ENCODE measurements at places on chromosomes 16 and 17.

DNA sequence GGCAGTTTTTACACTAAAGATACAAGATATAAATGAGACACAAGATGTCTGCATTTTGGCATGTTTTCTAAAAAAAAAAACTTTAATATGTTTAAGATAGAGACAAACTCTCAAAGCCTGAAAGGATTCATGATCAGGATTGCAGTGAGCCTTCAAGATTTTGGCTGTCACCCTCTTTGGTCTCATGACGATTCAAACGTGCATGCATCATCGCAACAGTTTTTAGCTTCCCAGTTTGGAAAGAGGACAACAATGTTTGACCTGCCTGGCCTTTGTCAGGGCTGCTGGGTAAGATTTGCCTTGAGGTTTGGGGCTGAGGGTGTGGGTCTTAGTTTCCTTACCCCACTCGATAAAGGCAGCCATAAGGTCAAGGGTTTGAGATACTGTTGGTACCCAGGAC, 134.1 kb downstream of the RGS9 start:
- no peak for DNase-seq

GRCh38 chr17:62591333-62591732, 36.1 kb upstream of the MRC2 start:
- DNase-seq, result no peak

DNA sequence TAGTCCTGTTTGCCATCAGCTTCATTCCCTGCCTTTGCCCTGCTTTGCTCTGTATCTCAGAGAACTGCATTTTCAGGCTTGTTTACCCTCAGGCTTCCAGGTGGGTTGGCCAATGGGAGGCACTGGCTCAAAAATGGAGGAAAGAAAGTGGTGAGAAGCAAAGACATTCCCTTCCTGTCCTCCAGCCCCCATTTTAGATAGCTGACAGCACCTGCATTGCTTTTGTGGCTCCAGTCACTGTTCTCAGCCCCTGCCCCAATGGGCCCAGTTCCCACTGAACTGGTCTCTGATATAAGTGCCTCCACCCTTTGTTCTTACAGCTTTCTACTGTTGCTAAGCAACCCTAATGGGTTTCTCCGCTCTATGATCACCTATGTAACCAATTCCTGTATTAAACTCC, 19.4 kb upstream of the SDK2 start:
- no peak for DNase-seq

DNA sequence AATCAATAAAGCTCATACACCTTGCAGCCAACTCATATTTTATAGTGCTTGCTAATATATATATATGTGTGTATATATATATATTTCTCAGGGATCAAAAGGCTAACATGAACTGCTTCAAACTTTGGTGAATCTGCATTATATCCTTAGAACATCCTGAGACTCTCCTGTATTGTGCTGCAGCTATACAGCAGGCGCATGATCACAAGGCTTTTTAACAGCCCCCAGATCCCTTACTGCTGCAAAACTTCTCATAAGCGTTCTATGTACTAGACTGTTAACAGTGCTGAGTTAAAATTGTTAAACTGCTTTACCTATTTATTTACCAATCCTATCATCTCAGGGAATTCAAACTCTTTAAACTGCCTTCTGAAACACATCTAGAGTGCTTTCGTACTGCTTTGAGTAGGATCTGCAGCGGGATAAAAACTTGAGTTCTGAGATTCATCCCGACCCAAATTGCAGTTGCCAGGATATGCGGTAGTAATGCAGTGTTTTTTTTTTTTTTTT, 1.3 kb downstream of the GPATCH8 start:
- DNase-seq, result no peak

GRCh38 chr16:72848759-72849664, 198.9 kb downstream of the ZFHX3 start:
- no peak for DNase-seq

DNA sequence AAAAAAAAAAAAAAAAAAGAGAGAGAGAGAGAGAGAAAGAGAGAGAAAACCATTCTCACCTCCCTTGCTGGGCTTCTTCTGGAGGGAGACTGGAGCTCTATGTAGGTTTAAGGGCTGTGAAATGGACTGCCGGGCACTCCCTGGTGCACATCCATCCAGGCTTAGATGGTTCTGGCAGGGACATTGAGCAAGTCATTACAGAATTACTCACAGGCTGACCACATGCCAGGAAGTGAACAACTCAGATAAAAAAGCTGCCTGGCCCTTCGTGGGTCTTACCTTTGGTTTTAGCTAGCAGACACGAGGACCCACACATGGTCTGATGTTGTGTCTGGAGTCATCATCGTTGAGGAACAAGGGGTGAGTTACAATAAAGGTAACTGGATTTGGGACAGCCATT, 847.4 kb upstream of the EEF2KMT start:
- no peak for DNase-seq

GRCh38 chr16:49443576-49443975, 70.0 kb downstream of the C16orf78 start:
- DNase-seq, result no peak

GRCh38 chr17:67054011-67054591, 9.7 kb downstream of the CACNG1 start:
- DNase-seq, result no peak

GRCh38 chr17:78330570-78331224, 29.2 kb downstream of the SOCS3 start:
- no peak for DNase-seq

- peak; percentile 64 for DNase-seq
These were observed 27.1 kb upstream of the LASP1NB start for GRCh38 chr17:38898291-38898679.

DNA sequence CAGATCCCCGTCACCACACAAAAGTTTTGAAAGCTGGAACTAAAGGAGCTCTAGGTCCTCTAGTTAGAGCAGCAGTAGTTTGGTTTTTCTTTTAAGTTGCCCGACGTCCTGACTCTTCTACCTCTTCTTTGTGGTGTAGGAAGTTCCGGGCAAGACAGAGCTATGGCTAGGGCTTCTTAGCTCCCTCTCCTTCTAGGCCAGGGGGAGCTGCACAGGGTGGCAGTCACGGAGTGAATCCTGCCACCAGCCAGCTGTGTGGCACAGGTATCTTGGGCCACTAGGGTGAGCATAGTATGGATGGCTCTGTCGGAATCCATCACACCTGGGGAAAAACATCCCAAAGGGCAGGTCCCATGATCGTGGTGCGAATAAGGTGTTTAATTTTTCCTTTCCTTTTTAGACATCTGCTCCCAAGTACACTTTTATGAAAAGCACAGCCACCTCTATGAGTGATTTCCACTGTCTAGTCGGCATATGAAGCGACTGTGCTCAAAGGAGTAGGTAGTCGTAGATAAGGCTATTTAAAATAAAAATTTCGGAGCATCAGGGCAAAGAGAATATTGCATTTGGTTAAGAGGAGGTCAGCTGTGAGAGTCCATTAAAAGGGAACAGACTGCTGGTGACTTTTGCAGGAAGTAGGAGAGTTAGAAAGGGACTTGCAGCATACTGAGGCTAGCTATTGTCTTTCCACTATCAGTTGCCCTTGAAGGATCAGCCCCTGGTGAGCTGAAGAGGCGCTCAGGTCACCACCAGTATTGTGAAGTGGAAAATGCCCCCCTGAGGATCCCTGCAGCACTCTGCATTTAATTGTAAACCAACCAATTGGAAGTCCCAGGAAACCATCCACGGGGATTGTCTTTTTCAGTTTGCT, 2.1 kb downstream of the PRKCA start:
- peak; percentile 38 for DNase-seq

- DNase-seq, result no peak
These were observed 3.0 kb downstream of the CDRT4 start for GRCh38 chr17:15464231-15464985.

DNA sequence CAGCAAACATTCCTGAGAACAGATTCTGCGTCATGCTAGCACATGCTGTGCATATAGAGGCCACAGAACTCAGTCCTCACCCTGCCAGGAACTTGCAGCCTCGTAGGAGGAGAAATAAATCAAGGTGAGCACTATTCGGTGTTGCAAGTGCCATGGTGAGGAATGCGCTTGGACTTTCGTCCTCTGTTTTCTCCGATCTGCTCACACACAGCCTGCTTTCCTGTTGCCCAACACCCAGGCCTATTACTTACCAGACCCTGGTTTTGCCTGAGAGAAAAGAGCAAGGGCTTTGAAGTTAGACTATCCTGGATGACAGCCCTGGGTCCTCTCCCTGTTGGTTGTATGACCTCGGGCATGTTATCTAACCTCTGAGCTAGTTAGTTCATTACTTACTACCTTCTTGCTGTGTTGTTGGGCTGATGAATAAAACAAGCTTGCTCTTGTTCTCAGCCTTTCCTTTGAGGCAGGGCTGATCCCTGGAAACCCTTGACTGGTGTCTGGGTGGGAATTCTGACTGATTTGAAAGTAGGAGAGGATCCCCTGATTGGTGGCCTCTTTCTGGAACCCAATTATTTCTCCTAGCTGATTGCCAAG, 2.9 kb downstream of the ACSF2 start:
- DNase-seq, result no peak

- no peak for DNase-seq
These were observed 61.0 kb downstream of the FOXL1 start for GRCh38 chr16:86639354-86639753.

DNA sequence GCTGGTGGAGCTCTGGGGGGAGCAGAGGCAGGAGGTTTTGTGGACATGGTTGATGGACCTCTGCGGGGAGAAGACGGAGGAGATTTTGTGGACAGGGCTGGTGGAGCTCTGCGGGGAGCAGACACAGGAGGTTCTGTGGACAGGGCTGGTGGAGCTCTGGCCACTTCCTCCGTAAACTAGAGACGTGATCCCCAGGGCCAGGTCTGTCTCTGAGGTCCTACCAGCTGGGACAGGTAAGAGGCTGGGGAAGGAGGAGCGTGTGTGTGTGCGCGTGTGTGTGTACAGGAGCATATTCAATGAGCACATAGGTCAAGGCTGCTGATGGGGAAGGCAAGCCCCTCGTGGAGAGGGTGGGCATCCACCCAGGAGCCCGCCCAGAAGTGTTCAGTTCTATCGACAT, 20.6 kb downstream of the RPH3AL start:
- DNase-seq, result no peak

DNA sequence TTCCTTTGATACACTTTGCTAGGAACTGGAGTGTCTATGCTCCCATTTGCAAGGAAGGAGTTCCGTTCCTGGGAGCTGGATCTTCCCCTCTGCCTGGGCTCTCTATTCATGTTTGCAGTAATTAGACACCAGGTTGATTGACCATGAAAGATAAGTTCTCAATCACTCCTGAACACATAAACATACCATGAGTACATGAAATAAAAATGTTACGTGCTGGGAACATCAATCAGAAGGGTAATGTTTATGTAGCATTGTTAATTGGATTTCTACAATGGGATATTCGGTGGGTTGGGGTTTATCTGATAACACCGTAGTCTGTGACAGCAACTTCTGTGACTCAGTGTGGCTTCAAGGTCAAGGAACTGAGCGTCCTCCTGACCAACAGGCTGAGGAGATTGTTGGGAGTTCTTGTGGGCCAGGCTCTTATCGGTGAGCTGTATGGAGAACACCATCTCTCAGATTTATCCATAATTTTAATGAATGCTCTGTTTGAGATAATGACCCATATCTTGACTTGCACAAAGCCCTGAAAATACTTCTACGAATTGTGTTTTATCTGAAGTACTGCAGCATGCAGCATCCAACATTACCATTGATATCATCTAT, 136.4 kb downstream of the NPIPB5 start:
- DNase-seq, result no peak

DNA sequence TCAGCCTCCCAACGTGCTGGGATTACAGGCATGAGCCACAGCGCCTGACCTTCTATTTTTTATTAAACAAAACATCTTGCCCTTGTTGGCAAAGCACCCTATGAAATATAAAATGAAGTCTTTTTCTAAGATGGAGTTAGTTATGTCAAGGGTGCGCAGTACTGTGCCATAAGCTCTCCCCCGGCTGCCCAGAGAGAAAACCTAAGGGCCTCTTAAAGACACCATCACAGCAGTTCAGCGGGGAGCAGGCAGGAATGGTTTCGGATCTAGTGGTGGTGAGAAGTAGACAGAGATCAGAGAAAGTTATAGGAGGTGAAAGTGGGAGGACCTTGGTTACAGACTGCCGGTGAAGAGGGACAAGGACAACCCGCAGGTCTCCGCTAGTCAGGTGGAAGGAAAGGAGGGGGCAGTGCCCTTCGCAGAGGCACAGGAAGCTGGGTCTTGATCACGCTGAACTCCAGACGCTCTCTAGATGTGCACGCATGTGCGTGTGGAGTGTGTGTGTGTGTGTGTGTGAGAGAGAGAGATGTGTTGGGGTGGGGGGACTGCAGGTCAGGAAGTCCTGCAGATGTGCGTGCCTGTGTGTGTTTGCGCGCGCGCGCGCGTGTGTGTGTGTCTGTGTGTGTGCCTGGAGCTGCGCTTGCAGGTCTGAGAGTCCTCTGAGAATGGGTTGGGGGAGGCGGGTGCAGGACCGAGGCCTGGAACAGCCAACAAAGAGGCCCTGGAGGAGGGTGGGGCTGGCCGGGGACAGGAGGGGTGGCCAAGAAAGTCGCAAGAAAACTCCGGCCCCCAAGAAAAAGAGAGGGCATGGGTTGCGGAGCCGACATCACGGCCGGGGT, 748 bp upstream of the CMTM3 start:
- DNase-seq, result peak; percentile 87

DNA sequence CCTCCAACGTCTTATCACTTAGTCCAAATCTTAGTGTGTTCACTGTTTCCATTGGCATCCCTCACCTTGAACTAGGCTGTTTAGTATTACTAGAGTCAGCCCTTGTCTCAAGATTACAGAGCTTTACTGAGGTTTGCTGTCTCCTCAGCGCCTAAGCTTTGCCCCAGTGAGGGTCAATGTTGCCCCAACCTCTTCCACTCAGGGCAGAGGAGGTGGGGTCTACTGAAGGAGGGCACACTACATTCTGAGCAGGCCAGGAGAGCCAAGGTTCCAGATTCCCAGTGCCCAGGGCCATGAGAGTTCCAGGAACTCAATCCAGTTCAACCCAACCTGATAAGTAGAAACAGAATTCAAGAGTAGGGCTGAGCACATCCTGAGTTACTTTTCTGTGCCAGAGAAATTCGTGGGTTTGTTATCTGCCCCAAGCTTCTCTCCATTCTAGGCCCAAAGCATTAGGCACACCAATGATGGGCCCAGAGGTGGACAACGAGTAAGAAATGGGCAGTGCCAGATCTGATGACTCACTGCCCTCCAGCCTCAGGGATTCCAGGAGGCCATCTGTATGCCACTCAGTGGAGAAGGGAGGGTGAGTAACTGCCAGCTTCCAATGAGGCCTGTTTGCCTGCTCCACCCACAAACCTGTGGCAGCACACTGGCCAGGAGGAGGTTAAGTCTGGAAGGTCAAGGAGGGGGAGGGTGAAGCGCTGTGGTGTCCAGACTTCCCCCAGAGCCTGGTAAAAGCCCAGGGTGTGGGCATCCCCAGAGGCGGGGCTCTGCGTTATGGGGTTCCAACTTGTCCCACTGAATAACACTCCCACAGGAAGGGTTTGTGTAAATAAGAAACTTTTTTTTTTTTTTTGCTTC, 8.2 kb downstream of the TUBG2 start:
- DNase-seq, result no peak

- DNase-seq, result peak; percentile 72
These were observed 664 bp upstream of the NKD1 start for GRCh38 chr16:50547340-50548124.

- no peak for DNase-seq
These were observed 58.3 kb upstream of the ARHGAP44 start for GRCh38 chr17:12730931-12731521.

Measured in activated CD8-positive, alpha-beta T cell treated with anti-CD3 and anti-CD28 coated beads for 36 hours (primary cell).